ENCODE measurements at places on chromosomes 7 and 10. TPM values are rescaled to one million over a fixed set of nuclear protein-coding genes. Genes with fewer than 3 reads are reported as not detected.

- no peak for DNase-seq
These were observed 4.1 kb upstream of the ARHGAP21 start for GRCh38 chr10:24727786-24728185.

UPK3BL2 gene
- 1.8 TPM for polyA plus RNA-seq

DNA sequence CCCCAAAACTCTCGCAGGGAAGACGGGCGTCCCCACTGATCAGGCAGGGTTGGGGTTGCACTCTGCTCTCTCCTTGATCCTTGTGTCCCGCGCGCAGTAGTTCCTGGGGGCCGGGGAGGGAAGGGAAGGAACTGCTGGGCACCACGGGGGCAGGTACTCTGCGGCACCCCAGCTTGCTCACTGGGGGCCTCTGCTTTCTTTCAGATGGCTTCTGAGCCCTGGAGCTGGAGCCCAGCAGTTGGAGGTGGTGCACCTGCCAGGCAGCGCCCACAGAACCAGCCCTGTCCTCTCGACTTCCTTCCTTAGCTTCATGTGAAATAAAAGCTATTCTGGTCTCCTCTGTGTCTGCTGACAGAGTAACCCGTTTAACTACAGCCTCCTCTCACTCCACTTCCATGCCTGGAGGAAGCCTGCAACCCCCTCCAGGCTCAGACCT is 12.2 kb downstream of the PLAC9 start:
- DNase-seq, result no peak

DNA sequence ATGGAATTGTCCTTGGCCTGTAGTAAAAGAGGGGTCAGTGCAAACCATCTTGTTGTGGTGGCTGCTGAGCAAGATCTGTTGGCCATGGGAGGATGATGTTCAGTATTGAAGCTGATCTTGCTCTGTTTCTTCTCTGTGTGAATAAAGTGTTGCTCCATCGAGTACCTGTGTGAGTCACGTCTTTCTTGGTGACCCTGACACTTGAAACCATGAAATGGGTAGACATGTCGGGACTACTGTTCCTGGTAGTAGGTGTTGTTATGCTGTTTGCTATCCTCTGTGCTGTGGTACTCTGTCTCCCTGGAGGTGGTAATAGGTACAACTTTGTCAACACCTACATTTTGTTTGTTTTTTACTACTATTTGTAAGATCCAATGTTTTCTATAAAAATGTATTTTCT is 330.6 kb downstream of the MDFIC start:
- DNase-seq, result no peak

DPY19L1 gene
- 40.5 TPM for polyA plus RNA-seq

BTBD16 gene
- not detected for polyA plus RNA-seq

- DNase-seq, result no peak
These were observed 705.6 kb upstream of the PHF14 start for GRCh38 chr7:10268034-10268433.

DNA sequence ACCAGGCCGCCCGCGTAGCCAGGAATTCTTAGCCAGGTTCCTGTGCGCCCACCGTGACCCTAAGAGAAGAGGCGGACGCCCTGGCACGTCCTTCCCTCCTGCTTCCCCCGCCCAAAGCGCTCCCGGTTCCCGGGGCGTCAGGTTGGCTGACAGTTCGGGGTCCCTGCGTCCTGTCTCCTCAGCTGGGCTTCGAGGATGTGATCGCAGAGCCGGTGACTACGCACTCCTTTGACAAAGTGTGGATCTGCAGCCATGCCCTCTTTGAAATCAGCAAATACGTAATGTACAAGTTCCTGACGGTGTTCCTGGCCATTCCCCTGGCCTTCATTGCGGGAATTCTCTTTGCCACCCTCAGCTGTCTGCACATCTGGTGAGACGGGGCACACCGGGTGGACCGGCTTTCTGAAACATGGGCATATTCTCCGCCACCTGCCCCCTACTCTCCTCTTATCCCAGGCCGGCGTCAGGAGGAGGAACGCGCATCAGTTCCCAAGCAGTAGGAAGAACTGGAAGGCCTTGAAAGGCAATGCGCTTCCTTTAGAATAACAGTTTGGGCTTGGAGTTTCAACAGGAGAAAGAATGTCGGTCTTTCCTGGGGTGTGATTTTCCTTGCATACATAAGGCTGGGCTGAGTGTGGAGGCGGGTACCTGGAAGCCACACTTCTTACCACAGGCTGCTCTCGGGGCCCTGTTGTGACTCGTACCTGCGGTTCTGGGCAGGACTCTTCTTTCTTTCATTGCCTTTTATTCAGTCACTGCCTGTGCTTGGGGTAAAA is 728 bp downstream of the CAV2 start:
- no peak for DNase-seq

PLCE1 gene
- polyA plus RNA-seq, result 2.0 TPM

GRCh38 chr7:157520249-157520648 is 183.4 kb downstream of the DNAJB6 start:
- DNase-seq, result no peak

HOXA7 gene
- polyA plus RNA-seq, result 5.3 TPM

- no peak for DNase-seq
These were observed 120.2 kb upstream of the RAB18 start for GRCh38 chr10:27383595-27384542.

CDHR3 gene
- 1.9 TPM for polyA plus RNA-seq

GRCh38 chr10:27490807-27491206 is 13.3 kb upstream of the RAB18 start:
- DNase-seq, result no peak

C1QL3 gene
- polyA plus RNA-seq, result not detected

DNA sequence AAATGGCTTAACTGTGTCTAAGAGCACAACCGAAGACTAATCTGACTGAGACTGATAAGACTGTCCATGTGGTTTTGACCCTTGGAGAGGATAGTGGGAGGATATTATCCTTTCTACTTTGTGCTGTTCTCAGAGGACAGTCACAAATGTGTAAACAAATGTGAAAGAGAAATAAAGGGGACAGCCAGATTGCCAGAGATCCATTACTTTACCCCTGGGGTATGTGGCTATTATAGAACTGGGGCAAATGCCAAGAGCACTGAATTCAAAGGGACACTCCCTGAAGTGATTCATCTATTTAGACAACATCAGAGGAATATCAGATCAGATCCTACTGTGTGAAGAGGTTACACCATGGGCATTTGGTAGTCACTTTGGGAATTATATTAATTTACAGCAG is 154.7 kb downstream of the RNLS start:
- no peak for DNase-seq

SFTPD gene
- polyA plus RNA-seq, result not detected

DNA sequence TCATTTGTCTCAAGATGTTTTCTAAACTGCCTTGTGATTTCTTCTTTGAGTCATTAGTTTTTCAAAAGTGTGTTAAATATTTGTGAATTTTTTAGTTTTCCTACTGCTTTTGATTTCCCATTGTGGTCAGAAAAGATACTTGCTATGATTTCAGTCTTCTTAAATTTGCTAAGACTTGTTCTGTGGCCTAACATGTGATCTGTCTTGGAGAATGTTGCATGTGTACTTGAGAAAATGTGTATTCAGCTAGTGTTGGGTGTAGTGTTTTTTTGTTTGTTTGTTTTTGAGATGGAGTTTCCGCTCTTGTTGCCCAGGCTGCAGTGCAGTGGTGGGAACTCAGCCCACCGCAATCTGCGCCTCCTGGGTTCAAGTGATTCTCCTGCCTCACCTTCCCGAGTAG is 28.6 kb downstream of the BMPR1A start:
- DNase-seq, result no peak

IQCE gene
- 8.9 TPM for polyA plus RNA-seq

DNA sequence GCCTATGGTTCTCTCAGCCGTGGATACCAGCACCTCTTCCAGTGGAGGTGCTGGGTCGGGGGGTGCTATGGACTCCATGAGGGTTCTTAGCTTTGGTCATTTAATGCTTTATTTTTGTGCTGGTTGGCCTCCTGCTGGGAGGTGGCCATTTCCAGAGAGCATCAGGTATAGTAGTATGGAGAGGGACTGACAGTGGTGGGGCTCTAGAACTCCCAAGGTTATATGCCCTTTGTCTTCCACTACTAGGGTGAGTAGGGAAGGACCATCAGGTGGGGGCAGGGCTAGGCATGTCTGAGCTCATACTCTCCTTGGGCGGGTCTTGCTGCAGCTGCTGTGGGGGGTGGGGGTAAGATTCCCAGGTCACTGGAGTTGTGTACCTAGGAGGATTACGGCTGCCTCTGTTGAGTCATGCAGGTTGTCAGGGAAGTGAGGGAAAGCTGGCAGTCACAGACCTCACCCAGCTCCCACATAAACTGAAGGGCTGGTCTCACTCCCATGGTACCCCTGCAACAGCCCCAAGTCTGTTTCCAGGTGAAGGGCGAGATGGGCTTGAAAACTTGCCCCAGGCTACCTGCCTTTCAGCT is 763.2 kb upstream of the LRRTM3 start:
- DNase-seq, result no peak

GRCh38 chr7:115033917-115034459 is 112.1 kb downstream of the MDFIC start:
- no peak for DNase-seq

GRCh38 chr10:31030260-31030659 is 1.4 kb downstream of the ZNF438 start:
- DNase-seq, result no peak

GRCh38 chr10:24822590-24822989 is 98.9 kb upstream of the ARHGAP21 start:
- DNase-seq, result no peak

Measured in AG04450 (cell line).